ENCODE measurements at places on chromosomes 5 and 9.

GRCh38 chr5:167426501-167426900, 864.9 kb upstream of the WWC1 start:
- DNase-seq, result no peak

DNA sequence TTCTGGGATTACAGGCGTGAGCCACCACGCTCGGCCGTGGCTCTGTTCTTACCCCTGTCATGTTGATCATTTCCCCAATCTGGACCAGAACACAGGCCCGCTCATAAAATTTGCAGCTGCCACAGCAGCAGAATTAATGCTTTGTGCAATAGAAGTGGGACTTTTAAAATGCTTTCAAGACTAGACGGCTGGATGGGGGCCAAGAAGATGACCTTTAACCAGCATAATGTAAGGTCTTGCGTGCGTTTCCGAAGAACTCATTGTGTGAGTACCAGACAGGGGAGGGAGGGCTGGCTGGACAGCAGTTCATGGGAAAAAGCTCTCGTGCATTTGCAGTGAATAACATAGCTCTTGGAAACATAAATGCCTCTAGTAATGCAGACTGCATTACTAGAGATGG, 3.5 kb upstream of the WDR38 start:
- no peak for DNase-seq

GRCh38 chr5:82593481-82593880, 315.3 kb upstream of the RPS23 start:
- DNase-seq, result no peak

- no peak for DNase-seq
These were observed 284.5 kb downstream of the MAT2B start for GRCh38 chr5:163789870-163790269.

- peak; percentile 77 for DNase-seq
These were observed 89.1 kb upstream of the OTULINL start for GRCh38 chr5:14492331-14492964.

DNA sequence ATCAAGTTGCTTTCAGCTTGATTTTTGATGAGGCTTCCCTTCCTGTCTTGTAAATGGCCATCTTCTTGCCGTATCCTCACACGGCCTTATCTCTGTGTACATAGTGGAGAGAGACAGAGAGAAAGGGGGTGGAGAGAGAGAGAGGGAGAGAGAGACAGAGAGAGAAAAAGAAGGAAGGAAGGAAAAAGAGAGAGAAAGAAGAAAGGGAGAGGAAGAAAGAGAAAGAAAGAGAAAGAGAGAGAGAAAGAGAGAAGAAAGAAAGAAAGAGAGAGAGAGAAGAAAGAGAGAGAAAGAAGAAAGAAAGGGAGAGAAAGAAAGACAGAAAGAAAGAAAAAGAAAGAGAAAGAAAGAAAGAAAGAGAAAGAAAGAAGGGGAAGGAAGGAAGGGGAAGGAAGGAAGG, 46.6 kb downstream of the ITGA1 start:
- no peak for DNase-seq

DNA sequence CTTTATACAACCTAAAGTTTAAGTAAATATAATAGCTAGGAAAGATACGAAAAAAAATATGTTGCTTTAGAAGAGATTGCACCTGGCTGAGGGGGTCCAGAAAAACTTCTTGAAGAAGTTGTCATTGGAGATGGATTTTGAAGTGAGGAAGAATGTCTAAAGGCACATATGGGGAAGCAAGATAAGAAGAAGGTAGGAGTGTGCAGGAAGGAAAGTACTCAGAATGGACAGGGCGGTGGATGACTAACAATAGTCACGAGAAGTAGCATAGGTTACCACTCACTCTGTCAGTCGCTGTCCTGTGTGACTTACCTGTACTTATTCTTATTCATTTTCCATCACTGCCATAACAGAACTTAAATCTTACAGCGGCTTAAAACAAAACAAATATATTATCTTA, 251.6 kb downstream of the GRIA1 start:
- DNase-seq, result no peak

- no peak for DNase-seq
These were observed 9.9 kb upstream of the HAVCR1 start for GRCh38 chr5:157068785-157069184.

DNA sequence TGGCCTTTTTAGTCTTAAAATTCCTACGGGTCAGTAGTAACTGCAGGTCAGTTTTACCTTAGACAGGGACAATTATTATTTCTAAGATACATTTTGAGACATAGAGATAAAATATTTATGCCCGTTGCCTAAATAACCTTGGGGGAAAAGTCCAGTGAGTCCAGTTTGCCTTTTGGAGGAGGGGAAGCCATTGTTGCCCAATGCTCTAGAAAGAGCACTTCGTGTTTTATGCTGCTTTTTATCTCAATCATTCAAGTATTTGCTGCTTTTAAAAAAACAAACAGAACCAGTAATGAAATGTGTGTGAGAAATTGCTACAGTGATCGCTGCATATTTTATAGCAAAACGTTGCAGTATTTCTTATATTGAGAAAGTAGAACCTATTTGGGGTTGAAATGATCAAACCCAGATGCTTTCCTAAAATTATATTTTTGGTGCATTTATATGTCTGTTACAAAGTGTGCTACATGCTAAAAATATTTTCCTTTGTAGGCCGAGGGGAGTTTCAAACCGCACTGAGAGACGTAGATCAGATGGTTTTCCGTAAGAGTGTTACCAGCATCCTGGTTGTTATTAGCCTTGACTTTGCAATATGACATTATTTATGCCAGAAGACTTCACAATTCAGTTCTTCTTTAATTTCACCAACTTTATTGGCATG, 266.8 kb downstream of the AOPEP start:
- no peak for DNase-seq

GRCh38 chr9:90343366-90343765, 299.3 kb downstream of the DIRAS2 start:
- no peak for DNase-seq

DNA sequence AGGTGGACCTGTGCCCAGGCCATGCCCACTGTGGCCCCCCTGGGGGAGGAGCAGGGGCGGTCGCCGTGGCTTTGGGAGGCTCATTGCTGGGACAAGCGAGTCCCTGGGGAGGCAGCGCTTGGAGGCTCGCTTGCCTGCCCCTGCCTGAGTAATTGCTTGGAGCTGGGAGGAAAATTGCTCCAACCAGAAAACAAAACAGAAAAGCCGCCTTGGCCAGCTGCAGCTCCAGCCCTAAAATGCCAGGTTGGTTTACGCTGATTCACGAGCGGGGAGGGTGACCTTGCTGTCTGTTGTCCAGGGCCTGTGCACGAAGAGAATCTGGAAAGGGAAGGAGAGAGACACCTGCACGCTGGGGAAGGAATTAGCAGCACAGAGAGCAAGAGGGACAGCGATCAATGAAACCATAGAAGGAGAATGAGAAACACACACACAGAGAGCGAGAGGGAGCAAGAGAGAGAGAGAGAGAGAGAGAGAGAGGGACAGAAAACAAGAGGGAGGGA, 25.3 kb downstream of the NTNG2 start:
- DNase-seq, result no peak

GRCh38 chr5:153299891-153300290, 190.6 kb upstream of the GRIA1 start:
- DNase-seq, result no peak

DNA sequence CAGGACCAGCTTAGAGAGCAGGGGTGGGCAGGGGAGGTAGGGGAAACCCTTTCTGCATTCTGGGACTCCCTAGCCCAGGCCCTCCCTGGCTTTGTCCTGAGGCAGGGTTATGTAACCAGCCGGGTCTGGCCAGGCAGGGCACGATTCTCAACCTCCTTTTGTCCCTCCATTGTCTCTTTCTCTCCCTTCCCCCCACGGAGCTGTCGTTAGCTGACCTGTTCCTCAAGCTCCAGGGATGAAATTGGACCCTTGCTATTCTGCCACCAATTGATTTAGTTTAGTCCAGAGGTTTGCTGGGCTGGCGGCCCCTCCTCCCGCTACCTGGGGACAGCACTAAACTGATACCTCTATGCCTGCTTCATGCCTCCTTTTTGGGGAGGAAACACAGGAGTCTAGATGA, 9.4 kb upstream of the NDST1 start:
- no peak for DNase-seq

GRCh38 chr9:130199605-130200004, 27.4 kb downstream of the NCS1 start:
- no peak for DNase-seq

DNA sequence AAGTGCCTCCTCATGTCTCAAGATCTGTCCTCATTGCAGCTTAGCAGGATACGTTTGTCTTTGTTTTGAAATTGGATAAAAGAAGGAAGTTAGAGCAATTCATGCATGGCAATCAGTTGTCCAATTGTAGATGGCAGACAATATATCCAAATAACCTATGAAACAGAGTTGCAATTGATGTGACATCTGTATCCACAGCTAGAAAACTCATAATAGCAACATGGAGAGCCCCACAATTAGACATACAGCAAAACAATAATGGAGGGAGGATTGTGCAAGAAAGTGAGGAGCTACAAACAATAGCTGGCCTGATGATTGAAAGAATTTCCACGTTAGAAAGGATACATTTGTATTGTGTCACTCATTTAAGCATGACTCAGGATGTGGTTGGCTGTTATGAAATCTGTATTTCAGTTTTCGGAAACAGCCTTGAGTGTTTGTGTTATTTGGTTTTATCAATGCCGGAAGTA, 132.0 kb downstream of the FAM174A start:
- peak; percentile 90 for DNase-seq

DNA sequence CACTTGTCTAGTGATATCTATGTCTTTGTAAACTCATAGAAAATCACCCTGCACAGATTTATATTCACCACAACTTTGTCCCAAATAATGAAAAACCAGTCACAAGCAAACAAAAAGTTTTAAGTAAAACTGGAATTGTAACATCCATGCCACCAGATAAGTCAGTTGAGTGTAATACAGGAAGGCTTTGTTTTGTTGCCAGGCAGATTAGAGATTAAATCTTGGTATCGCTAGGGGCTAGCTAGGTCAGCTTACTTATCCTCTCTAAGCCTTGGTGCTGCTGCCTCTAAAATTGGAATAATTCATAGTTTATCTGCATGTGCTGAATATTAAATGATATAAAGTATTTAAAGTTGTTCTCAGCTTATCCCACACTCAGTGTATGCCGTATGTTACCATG, 1062.5 kb downstream of the CDH9 start:
- no peak for DNase-seq

DNA sequence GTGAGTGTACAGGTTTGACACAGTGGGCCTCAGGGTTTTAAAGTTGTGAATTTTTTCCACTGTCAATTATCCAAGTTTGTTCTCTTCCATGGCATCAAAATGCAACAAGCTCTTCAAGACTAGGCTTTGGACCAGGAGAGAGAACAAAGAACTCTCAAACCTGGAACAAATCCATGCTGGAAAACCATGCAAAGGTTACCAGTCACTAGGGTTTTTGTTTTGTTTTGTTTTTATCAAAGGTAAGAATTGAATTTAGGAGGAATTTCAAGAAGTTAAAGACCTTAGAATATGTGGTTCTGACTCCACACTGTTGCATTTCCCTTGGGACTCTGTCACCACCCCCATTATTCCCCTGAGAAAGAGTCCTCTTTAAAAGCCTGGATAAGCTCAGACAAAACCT, 191.1 kb upstream of the PIK3R1 start:
- no peak for DNase-seq

DNA sequence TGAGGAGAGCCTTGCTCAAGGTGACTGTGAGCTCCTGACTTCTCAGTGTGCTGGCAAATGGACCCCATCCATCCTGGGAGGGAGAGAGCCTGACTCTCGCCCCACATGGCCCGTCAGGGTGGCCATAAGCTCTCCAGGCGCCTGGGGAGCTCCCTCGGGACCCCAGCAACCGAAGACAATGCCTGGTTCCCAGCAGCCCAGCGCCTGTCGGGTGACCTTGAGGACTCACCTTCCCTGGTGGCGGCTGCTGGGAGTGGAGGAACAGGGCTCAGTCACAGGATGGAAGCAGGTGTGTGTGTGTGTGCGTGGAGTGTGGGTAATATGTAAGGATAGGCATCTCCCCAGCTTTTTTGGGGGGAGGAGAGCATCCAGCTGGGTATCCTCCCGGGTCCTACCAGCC, 190.3 kb downstream of the MELK start:
- DNase-seq, result no peak

- DNase-seq, result no peak
These were observed 840.4 kb upstream of the WWC1 start for GRCh38 chr5:167451076-167451475.

DNA sequence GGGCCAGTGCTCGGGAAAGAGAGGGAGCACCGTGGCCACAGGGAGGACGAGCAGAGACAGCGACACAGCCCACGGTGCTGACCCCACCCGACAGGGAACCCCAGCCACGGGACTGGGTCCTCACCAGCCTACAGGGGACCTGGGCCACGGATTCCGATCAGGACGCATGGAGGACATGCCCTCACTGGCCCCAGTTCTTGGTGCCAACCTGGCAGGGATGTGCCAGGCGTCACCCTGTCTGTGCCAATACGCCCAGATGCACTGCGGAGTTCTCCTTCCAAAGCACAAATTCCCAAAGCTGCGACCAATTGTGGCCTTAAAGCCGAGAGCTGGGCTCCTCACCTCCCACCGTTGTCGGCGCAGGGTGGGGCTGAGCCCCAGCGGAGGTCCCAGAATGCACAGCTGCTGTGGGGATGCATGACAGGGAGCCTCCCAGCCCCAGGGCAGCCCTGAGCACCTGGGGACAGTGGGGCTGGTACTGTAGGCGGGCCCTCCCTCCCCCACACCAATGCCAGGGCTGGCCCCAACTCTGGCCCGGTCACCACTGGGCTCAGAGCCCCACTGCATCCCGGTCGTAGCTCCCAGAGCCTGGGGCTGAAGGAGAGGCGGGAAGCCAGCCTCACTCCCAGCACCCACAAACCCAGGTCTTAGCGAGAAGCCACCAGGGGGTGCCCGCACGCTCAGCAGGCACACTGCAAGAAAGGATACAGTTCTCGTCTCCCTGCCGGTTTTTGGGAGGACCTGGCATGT, 44.2 kb downstream of the NKD2 start:
- no peak for DNase-seq

- peak; percentile 79 for DNase-seq
These were observed 293.9 kb downstream of the ZSWIM6 start for GRCh38 chr5:61625681-61626621.

DNA sequence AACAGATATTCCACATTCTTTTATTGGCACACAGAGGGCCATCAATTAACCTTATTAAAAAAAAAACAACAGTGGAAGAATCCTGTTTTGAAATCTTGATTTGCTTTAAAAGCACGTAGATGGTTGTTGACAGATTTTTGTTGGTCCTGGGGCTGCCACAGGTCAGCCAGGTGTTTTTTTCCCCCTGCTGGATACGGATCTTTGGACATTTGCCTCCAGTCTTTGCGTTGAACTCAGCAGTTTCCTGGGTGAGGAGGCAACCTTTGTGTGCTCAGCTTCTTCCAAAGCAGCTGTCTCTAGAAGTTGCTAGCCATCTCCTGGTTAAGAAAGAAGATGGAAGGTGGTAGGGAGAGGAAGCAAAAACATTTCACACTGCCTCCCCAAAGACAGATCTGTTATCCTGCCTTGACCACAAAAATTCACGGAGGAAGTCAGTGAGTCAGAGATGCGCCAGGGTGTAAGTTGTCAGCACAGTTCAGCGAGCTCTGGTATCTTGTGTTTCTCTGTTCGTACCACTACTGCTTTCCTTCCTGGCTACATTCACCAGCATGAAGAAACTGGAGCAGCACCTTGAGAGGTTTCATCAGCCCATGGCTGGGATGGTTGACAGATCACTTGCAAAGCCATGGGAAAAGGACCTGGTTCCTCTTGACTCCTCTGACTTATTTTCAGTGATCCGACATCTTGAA, 207.3 kb downstream of the ARHGAP26 start:
- DNase-seq, result peak; percentile 80

GRCh38 chr9:21357479-21358460, 7.1 kb upstream of the IFNA6 start:
- DNase-seq, result peak; percentile 28

- DNase-seq, result no peak
These were observed 26.6 kb downstream of the GRAMD2B start for GRCh38 chr5:126449751-126450271.
